ENCODE measurements at places on chromosomes 6 and 20.

DNA sequence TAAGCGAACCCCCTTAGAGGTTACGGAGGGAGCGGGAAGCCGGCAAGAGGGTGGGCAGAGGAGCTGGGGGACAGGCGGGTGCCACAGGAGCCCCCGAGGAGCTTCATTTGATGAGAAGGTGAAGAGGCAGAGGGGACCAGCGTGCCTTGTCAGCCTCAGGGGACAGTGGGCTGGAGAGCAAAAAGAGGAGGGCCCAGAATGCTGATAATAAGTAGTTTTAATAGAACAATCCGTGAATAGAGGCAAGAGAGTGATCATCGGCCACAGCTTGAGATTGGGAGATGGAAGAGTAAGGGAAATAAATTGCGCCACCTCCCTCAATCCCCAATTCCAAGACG is 1.3 kb downstream of the COL19A1 start:
- DNase-seq: no peak

DNA sequence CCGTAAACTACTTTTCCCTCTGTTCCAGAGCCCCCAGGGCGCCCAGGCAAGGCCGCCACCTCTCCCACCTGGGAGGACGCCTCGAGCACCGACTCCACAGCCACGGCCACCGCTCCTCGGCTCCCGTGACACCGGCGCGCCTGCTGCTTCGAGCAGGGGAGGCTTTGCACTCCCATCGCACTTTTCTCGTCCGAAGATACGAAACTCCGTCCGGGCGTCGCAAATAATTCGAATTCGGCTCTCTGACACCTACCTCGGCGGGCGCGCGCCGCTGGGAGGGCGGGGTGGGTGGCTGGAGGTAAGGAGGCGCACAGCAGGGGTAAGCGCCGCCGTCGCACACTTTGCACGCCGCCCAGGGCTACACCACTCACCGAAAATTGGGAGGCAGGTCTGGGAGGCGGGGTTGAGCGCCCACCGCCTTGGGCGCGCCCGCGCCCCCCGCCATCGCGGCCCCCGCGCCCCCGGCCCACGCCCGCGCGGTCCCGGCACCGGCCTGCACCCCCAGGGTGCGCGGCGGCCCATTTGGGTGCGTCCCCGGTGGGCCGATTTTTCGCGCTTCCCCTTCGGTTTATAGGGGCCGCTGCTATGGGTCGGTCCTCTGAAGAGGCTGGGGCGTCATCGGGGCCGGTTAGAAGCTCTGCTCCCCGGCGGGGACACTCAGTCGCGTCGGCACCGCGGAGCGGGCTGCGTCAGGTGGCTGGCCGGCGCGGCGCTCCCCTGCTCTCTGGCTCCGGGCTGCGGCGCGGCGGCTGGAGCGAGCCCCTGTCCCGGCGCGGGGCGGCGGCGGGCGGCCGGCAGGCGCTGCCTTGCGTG is 36.2 kb downstream of the GNAS start:
- DNase-seq: peak; percentile 71

GRCh38 chr6:38100380-38100779 is 280.9 kb downstream of the ZFAND3 start:
- no peak for DNase-seq

GRCh38 chr6:11092668-11093375 is 812 bp upstream of the SMIM13 start:
- DNase-seq: peak; percentile 4

DNA sequence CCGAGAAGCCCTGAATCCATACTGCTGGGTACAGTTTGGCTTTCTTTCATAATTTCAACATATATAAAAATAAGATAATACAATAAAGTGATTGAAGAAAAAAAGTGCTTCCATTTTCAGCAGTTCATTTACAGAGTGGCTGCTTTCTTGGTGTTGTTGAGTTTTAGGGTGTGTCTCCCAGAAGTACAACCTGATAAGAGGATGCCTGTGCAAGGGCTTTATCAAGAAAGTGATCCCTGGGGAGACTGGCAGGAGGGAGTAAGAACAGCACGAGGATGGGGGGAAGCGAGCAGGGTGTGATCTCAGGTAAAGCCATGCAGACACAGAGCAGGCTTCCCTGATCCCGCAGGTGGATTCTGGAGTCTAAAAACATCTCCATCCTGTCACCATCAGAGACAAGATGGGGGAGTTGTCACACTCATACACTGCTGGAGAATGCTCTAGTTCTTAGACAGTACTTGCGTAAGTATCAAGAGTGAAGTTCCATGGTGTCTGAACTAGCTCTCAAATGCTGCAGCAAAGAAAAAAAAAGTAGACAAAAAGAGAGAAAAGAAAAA is 395.9 kb downstream of the CDH26 start:
- DNase-seq: no peak

GRCh38 chr6:38039502-38039901 is 220.0 kb downstream of the ZFAND3 start:
- no peak for DNase-seq

DNA sequence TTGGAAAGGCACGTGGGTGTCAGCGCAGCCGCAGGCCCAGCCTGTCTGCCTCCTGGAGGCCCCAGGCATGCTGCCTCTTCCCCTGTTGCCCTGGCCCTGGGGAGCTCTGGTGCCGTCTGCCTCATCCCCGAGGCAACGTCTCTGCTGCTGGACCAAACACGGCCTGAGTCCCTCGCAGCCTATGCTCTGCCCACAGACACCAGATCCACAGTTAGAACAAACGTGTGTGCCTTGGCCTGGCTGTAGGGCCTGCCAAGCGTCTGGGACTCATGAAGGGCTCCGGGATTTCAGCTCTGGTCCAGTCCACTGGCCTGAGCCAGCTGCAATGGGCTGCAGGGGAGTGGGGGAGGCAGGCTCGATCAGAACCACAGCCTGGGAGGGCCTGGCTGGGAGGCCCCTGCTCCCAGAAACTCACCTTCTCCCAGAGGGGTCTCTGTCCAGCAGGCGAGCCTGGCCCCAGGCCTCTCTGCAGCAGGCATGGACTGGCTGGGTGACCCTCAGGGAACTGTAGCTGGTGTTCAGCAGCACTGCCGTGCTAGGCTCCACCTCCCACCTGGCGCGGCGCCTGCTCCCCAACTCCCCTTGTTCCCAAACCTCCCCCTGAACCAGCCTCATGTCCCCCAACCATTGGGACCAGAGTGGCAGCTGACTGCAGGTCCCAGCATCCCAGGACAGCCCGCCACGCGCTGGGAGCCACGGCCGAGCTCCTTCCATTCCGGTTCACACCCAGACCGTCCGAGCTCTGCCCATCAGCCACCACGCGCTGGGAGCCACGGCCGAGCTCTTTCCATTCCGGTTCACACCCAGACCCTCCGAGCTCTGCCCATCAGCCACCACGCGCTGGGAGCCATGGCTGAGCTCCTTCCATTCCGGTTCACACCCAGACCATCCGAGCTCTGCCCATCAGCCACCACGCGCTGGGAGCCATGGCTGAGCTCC is 197.0 kb downstream of the DLL1 start:
- DNase-seq: no peak

- no peak for DNase-seq
These were observed 23.5 kb downstream of the USP49 start for GRCh38 chr6:41871691-41872090.

GRCh38 chr6:5435449-5435848 is 174.1 kb downstream of the FARS2 start:
- no peak for DNase-seq

Measured in stimulated activated CD8-positive, alpha-beta memory T cell treated with anti-CD3 and anti-CD28 coated beads, Interleukin-2, amount 100 ng/mL, for 48 hours (primary cell).